ENCODE measurements at places on chromosomes 5 and 9.

- no peak for DNase-seq
Observed at GRCh38 chr5:57684299-57684702, 201.7 kb upstream of the ACTBL2 start.

DNA sequence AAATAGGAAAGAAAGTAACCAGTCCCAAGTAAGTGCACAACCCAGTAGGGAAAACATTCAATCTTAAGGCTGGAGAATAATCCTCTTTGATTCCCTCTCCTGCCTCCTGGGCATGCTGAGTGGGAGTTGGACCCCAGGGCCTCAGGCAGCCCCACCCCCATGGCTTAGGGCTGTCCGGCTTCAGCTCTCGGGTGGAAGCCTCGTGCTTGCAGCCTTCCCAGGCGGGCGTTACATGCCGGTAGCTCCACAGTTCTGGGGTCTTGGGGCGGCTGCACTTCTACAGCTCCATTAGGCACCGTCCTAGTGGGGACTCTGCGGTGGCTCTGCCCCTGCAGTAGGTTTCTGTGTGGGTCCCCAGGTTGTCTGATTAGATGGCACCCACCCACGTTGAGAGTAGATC is 10.1 kb downstream of the GLIPR2 start:
- DNase-seq: no peak

- DNase-seq: no peak
Observed at GRCh38 chr5:42059291-42059690, 134.2 kb downstream of the FBXO4 start.

GRCh38 chr9:99433555-99433954 is 211.5 kb downstream of the SEC61B start:
- no peak for DNase-seq
